ENCODE measurements at places on chromosomes 16 and 17.

- DNase-seq, result no peak
Observed at GRCh38 chr16:56019274-56019673, 144.1 kb upstream of the CES5A start.

GRCh38 chr16:75821117-75821516 lies 94.8 kb upstream of the CPHXL start:
- no peak for DNase-seq

DNA sequence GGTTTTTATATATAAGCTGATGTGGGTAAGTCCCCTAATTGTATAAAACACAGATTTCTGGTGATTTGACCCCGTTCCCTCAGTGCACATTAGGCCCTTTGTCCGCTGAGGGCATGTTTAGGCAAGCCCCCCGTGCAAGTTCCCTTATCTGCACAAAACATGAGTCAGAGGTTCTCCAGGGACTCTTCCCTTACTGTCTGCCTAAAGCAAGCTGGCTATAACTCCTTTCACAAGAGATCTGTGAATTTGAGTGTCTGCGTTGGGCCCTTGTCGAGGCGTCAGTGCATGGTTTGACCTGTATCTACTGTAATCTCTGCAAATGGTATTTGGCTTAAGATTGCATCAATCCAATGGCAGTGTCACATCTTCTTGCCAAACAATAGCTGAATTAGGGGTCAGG lies 712.8 kb downstream of the CDH8 start:
- no peak for DNase-seq

DNA sequence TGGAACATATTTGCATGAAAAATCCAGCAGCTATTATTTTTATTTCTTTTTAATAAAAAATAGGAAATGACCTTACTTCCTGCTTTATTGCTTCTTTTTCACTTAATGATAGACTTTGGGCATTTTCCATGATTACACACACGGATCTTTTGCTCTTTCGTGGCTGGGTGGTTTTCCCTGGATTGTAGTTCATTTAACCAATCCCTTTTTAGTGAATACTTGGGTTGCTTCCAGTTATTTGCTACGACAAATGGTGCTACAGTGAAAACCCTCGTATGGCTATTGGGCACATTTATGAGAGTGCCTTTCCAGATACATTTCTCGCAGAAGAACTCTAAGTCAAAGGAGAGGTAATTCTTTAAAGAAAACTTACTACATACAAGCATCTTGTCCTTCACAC lies 38.6 kb downstream of the FOXL1 start:
- DNase-seq, result no peak

- no peak for DNase-seq
Observed at GRCh38 chr17:11121341-11121985, 119.5 kb upstream of the SHISA6 start.

DNA sequence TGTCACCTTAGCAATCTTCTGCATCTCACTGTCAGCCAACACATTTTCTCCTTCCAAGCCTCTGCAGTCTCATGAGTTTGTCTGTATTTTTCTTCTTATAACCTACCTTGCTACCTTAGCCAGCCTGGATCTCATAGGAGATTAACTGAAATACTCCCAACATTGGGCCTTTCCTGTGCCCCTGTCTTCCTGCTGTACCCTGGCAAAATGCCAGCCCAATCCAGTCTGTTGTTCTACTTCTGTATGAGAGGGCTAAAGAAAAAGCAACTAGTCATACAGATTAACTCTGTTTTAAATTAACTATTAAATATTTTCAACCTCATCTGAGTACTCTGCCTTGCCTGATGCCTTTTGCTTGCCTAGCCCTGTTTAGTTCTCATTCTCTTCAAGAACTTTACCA lies 18.4 kb downstream of the GOSR1 start:
- DNase-seq, result no peak

DNA sequence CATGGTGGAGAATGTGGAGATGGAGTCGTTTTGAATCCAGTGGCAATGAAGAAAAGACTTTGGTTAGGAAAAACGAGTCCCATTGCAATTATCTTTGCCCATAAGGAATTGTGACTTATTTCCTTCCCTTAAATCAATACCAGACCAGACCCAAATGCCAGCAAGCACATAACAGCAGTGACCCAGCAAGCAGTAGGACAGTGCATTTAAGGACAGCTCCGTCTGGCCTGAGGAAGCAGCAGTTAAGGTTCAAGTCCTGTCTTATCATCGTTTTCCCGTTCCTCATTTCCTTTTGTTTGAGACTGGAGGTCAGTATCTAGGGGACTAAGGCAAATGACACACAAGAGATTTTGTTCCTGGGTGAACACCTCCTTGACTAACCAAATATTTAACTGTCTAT lies 74.6 kb upstream of the FAM20A start:
- DNase-seq, result no peak

DNA sequence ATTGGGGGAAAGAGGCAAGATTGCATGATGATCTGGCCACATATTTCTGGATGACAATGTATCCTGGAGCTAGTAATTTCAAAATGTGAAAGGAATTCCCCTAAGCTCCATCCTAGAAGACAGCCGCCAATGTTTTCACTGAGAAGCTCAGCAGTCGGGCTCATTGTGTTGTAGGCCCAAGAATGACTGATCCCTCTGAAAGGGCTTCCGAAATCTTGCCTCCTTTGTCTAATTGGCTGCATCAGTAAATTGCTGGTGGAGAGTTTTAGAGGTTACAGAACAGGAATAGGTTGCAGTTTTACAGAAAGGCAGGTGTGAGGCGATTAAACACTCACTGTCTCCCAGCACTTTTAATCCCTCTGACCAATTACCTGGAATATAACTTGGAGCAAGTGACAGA lies 464.1 kb upstream of the SALL1 start:
- no peak for DNase-seq

GRCh38 chr17:17827826-17828621 lies 8.8 kb downstream of the SREBF1 start:
- DNase-seq, result no peak

GRCh38 chr17:56614522-56614921 lies 21.0 kb downstream of the NOG start:
- no peak for DNase-seq

DNA sequence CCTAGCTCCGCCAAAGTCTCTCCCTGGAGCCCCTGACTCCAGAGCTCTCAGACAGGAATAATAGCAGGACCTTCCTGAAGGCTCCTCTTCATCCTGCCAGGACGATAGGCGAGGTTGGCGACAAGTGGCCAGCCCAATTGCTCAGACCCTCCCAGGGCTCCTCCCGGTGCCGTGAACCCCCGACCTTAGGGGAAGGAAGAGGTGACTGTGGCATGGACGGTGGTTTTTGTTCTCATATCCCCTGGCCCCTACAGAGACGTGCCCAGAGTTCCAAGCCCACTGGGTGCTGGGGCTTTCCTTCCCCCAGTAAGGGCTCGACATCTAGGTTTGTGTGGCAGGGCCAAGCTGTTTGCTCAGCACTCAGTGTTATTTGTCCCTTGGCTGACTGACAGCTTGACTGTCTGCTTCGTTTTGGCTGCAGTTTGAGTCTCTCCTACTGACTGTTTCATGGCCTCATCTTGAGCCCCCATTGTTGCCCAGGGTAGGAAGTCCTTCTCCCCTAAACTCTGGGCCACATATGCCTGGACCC lies 4.6 kb upstream of the ADCY7 start:
- DNase-seq, result no peak

DNA sequence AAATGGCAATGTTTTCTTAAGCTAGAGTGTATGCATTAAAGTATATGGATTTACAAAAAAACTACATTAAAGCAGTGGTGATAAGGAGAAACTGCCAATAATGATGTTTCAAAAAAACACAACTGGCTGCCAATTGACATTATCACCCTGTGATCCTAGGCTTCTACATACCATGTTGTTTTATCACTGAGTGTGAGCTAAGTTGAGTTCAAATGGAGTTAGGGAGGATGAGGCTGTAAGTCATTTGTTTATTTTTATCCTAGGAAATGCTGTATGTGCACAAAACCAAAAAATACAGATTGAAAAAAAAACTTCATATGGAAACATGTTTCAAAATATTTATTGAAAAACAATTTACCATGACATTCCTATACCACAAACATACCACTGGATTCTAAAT lies 22.9 kb downstream of the CHCT1 start:
- DNase-seq, result no peak

DNA sequence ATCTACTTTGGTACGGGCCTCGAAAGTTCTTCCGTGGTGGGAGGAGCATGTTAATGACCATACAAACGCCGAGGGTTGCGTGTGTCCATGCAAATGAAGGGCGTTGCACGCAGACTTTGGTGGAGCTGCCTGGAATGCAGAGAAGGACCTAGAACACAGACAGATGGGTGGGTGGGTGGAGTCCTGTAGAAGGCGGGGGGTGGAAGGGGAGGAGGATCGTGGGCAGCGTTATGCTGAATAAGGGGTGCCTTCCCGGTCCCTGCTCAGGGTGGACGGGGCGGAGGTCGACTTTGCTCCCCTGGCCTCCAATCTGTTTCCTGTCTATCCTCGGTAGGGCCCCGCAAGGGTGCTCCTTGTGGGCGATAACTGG lies 795 bp upstream of the PAQR4 start:
- DNase-seq, result no peak

- DNase-seq, result no peak
Observed at GRCh38 chr17:7328840-7329373, at the start of gene NEURL4. NEURL4 (minus strand) TSS chr17:7329335; CDS start chr17:7329312, 23 bp downstream.

GRCh38 chr17:48840441-48840840 lies 9.6 kb downstream of the CALCOCO2 start:
- DNase-seq, result no peak

DNA sequence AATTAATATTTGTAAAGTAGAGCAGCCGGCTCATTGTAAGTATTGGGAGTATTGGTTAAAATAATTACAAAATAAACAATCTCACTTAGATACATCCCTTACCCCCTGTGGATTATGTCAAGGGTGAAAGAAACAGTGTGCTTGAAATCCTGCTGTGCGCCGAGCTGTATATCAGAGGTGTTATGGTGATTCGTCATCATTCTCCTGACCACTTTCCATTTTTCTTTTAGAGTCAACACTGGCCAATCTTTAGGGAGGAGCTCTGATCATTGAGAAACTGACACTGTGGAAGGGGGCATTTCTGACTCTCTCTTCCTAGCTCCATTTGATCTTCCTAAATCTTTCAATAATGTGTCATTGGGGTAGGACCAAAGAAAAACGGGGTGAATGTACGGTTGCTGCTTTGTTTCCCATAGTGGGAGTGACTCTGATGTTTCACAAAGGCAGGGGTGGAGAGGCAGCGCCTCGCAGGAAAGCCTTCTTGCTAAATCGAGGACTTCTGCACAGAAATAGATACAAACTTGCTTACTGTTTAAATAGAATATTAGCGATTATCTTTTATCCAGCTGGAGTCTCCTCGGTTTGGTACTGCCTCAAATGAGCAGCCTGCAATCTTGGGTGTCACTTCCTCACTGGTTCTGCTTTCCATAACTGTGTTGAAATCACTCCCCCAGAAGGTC lies 123.4 kb downstream of the PRKCB start:
- no peak for DNase-seq

DNA sequence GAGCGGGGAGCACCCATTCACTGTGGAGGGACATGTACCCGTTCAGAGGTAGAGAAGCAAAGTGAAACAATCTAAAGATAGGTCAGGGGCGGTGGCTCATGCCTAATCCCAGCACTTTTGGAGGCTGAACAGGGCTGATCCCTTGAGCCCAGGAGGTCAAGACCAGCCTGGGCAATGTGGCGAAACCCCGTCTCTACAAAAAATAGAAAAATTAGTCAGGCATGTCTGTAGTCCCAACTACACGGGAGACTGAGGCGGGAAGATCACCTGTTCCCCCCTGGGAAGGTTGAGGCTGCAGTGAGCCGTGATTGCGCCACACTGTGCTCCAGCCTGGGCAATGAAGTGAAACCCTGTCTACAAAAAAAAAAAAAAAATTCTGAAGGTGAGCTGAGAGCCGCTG lies 21.7 kb downstream of the MYL4 start:
- no peak for DNase-seq

DNA sequence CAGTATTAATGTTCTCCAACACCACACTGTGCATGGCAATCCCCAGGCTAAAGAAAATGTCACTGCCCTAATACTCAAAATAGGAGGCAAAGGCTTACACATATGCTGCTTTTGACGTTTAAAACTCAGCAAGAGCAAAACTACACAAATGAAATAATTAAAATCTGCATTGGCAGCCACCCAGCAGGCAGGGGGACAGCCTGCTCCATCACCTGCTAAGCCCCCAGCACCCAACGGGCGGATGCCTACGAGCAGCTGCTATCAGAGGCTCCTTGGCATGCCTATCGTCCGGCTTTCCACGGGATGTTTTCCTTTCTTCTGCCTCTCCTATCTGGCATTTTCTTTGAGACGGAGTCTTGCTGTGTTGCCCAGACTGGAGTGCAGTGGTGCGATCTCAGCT lies 337.5 kb downstream of the SOX9 start:
- DNase-seq, result peak; percentile 11

- DNase-seq, result no peak
Observed at GRCh38 chr16:12348733-12349704, 372.5 kb downstream of the SNX29 start.

DNA sequence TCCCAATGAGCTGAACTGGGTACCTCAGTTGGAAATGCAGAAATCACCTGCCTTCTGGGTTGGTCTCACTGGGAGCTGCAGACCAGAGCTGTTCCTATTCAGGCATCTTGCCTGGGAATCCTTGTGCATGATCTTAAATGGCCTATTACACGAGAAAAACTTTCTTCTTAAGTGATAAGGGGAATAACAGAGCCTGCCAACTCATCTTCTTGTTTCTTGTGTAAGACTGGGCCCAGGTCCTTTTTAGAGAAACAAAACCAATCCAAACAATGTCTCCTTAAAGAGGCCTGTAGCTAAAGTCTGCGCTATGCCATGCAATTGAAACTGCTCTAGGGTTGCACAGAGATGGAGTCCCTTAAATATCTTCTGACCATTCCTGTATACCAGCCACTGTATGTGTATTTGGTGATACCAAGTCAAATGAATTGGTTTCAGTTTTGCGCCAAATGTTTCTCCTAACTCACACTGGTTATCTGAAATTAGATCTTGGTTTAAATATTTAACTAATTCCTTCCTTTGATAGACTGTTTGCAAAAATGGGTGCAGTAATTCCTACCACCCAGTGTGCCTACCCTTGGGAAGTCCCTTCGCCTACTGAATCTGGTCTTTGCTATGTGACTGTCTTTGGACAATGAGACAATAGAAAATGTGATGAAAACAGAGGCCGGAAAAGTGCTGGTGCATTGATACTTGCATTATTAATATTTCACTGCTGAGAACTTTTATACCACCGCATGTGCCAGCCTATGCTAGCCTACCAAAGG lies 6.5 kb upstream of the CCL23 start:
- DNase-seq, result no peak

DNA sequence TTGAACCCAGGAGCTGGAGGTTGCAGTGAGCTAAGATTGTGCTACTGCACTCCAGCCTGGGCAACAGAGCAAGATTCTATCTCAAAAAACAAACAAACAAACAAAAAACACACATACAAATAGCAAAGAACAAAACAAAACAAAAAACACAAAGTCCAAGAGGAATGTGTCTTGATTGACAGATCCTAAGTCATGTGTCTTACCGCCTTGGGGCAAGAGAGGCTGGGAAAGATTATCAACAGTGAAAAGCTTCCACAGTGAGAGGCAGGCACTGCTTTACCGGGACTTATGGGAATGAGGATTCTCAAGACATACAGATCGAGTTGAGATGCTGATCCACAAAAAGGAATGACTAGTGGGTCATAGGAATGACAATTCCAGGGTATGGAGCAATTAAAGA lies 62.7 kb upstream of the GAS7 start:
- DNase-seq, result no peak
